ENCODE measurements at places on chromosomes 2 and 18.
A peak's percentile ranks its signal among the peaks of the same experiment; 100 is the strongest.

DNA sequence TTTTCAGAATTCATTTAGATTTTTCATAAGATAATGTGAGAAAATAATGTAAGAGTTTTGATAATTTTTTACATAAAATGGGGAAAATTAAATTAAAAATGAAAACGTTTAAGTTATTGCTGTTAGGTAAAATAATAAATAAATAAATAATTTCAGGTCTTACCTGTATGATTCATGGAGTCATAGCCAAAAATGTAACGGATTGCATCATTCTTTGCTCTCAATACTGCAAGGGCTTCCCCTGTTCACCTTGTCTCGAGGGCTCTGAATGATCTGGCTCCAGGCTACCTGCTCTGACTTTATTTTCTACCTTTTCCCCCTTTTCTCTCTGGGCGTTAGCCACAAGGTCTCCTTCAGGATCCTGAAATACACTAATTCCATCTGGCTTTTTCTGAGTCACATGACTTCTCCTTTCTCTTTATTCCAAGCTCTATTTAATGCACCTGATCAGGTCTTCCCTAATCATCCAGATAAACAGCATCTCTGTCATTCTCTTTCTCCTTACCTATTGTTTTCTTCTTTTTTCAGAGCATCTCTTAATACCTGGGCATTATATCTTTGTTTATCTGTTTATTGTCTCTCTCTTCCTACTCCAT, 30.0 kb upstream of the CFAP36 start:
- no peaks in the 10 kb centered on the region for H3K27me3 ChIP-seq
- H3K36me3 ChIP-seq, result no peaks in the 10 kb centered on the region
- H3K4me1 ChIP-seq, result no peaks in the 10 kb centered on the region
- DNase-seq, result no peak
- H3K4me3 ChIP-seq, result no peak overlapping the region
- H3K27ac ChIP-seq, result no peak overlapping the region

DNA sequence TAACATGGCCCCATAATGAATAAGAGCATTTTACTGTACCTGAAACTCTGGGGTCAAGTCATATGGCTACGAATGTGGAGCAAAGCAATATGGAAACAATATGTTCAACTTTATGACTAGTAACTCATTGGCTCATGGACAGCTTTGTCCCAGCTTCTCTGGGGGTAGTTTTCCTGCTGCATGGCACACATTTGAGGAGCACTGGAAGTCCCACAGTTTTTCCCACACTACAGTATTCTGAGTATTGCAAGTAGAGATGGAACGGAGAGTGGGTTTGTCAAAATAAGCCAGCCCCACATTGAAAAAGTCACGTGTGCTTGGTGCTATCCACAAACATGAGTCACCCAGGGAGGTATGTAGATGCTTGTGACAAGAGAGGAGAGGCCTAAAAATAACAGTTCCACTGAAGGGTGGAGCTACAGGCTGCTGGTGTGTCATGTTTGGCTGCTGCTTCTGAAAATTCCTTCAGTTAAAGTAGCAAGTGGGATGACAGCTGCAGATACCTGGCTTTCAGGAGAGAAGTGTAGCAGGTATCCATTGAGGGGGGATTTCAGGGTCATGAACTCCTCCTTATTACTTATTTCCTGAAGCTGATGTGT, 48.2 kb upstream of the CTAGE1 start:
- H3K36me3 ChIP-seq, result no peaks in the 10 kb centered on the region
- DNase-seq, result no peak
- H3K27me3 ChIP-seq, result no peaks in the 10 kb centered on the region
- H3K4me3 ChIP-seq, result no peak overlapping the region
- no peak overlapping the region for H3K27ac ChIP-seq

DNA sequence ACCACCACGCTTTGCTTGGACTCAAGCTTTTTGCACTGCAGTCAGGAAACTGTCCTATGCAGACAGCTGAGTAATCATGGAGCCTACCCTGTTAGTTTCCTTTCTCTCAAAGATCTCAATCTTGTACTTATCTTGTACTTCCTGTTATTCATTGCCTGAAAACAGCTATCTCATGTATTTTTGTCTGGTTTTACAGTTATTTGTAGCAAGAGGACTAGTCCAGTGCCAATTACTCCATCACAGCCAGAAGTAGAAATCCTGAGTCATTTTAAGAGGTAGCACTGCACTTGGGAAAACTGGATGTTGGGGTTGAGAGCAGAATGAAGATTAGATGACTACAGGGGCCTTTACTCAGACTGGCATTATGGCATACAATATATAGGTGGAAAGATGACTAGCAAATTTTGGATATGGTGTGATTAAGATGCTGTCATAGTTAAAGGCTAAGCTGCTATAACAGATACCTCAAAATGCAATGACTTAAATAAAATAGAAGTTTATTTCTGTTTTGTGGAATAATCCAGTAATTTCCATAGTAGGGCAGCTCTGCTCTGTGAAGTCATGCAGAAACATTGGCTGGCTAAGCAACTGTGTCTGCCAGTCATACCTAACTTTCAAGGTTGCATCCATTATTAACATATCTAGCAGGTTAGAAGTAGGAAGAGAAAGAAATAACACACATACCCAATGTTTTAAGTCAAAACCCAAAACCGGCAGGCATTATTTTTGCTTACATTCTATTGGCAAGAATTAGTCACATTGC, 21.1 kb upstream of the CHMP3 start:
- H3K4me3 ChIP-seq, result no peak overlapping the region
- H3K27me3 ChIP-seq, result no peaks in the 10 kb centered on the region
- peak overlapping the region; percentile 42 for H3K27ac ChIP-seq
- H3K4me1 ChIP-seq, result no peaks in the 10 kb centered on the region

DNA sequence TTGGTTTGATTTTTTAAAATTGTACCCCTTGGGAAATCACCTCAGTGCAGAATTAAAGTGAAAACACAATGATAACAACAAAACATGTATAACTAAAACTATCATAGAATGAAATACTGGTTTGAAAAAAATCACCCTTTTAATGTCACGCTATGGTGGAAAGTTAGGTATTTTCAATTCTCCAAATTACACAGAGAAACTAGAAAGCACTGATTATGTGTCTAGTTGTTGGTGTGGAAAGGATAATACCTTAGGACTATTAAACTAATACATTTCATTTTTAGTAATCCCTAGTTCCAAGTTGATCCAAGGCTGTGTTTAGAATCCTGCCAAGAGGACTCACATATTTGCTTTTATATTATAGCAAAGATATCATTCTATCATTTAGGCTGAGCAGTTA, 71.2 kb downstream of the NUP35 start:
- H3K27ac ChIP-seq, result no peak overlapping the region
- no peak overlapping the region for H3K4me3 ChIP-seq
- no peaks in the 10 kb centered on the region for H3K36me3 ChIP-seq
- DNase-seq, result no peak

GRCh38 chr2:111236025-111236424, 115.3 kb downstream of the BCL2L11 start:
- DNase-seq, result no peak
- H3K27ac ChIP-seq, result peak overlapping the region; percentile 80
- H3K27me3 ChIP-seq, result no peaks in the 10 kb centered on the region
- H3K36me3 ChIP-seq, result no peaks in the 10 kb centered on the region
- peaks cover 7% of the 10 kb centered on the region for H3K4me1 ChIP-seq
- no peak overlapping the region for H3K4me3 ChIP-seq

DNA sequence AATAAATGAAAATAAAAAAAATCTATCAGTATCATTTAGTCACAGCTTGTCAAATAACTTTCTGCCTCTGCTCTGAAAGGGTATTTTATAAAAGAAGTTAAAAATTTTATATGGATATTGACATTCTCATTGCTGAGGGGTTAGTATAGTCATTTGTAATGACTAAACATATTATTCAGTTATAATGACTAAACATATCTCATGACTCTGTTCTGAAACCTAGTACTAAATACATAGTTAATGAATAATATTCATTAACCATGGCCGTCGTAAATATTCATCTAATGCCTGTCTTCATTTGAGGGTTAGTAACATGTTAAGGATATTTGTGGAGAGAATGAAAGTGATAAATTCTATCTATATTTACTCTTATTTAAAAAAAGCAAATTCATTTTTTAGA, 69.1 kb upstream of the MAP4K3 start:
- no peak overlapping the region for H3K4me3 ChIP-seq
- H3K4me1 ChIP-seq, result peaks cover 3% of the 10 kb centered on the region
- no peaks in the 10 kb centered on the region for H3K36me3 ChIP-seq
- DNase-seq, result no peak

GRCh38 chr2:136362676-136363390, 244.9 kb upstream of the CXCR4 start:
- no peaks in the 10 kb centered on the region for H3K36me3 ChIP-seq
- H3K4me3 ChIP-seq, result no peak overlapping the region
- H3K27me3 ChIP-seq, result no peaks in the 10 kb centered on the region
- DNase-seq, result no peak

DNA sequence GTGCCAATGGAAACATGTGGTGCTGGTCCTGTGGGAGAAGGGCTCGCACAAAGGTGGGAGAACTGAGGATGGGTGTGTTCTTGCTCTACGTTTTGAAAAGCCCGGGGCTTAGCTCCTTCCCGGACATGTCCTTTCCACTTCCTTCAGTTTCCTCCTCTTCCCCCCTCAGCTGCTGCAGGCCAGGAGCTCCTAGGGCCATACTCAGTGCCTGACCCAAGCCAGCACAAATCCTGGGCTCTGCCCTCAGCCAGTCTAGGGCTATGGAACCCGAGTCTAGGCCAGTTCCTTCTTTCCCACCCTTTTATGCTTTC, 1.4 kb upstream of the SIX2 start:
- H3K36me3 ChIP-seq, result no peaks in the 10 kb centered on the region
- H3K27me3 ChIP-seq, result peaks cover 25% of the 10 kb centered on the region
- peaks cover 54% of the 10 kb centered on the region for H3K4me1 ChIP-seq
- peak overlapping the region; percentile 51 for H3K4me3 ChIP-seq

DNA sequence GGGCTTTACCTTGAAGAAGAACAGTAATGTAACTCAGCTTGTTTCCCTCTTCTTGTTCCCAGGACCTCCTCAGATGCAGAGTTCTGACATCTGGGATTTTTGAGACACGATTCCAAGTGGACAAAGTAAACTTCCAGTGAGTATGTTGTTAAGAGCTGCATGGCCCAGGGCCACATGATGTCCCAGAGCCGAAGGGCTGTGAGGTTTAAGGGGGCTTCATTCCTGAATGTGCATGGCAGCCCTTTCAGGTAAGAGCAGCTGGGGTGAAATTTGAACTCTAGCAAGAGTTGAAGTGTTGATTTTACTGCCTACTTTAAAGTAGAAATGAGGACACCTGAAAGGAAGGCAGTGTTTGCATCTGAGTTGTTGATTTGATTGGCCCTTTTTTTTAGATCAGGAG, 13.3 kb downstream of the CHMP1B start:
- H3K36me3 ChIP-seq, result no peaks in the 10 kb centered on the region
- H3K4me3 ChIP-seq, result no peak overlapping the region
- DNase-seq, result no peak

DNA sequence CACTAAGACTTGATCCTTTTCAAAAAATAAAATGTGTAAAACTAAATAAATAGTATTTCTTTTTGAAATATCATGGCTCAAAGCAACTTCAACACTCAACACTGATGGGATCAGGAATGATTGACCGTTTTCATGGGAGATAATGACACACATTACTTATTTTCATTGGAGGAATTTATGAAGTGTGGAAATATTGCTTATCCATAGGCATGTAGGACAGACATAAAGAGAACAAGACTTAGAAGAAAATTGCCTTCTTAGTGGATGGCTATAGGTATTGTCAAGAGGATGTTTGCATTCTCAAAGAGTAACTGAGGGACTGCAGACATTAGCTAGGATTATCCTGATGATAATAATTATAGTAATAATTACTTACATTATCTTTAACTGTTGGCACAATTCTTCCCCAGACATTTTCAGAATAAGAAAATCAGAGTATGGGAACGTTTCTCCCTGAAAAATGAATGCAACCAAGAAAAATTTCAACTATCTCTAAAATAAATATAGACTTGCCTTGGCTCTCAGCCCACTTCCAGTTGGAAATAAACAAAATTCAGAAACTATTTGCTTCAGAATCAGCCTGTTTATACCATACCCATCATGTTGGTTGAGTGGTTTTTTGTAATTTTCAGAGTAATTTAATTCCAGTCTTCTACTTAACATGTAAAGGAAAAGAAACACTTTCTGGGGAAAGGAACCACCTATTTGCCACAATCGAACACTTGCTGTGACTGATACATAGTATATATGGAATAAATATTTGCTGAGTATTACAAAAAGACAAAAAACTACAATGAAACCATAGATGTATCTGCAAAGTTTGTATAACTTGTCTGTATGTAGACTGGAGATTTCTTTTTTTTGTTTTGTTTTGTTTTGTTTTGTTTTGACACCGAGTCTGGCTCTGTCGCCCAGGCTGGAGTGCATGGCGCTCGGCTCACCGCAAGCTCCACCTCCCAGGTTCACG, 165.7 kb downstream of the TMX3 start:
- no peak overlapping the region for H3K4me3 ChIP-seq
- no peak overlapping the region for H3K27ac ChIP-seq
- H3K27me3 ChIP-seq, result no peaks in the 10 kb centered on the region
- no peak for DNase-seq
- H3K36me3 ChIP-seq, result no peaks in the 10 kb centered on the region
- H3K4me1 ChIP-seq, result no peaks in the 10 kb centered on the region

GRCh38 chr2:235651643-235652042, 157.8 kb downstream of the AGAP1 start:
- DNase-seq, result no peak
- H3K4me3 ChIP-seq, result no peak overlapping the region
- H3K4me1 ChIP-seq, result no peaks in the 10 kb centered on the region
- no peaks in the 10 kb centered on the region for H3K27me3 ChIP-seq

- no peak for DNase-seq
- peaks cover 11% of the 10 kb centered on the region for H3K4me1 ChIP-seq
- H3K27me3 ChIP-seq, result no peaks in the 10 kb centered on the region
- peak overlapping the region; percentile 74 for H3K4me3 ChIP-seq
Observed at GRCh38 chr2:183125659-183126341, 1.6 kb downstream of the NUP35 start.

DNA sequence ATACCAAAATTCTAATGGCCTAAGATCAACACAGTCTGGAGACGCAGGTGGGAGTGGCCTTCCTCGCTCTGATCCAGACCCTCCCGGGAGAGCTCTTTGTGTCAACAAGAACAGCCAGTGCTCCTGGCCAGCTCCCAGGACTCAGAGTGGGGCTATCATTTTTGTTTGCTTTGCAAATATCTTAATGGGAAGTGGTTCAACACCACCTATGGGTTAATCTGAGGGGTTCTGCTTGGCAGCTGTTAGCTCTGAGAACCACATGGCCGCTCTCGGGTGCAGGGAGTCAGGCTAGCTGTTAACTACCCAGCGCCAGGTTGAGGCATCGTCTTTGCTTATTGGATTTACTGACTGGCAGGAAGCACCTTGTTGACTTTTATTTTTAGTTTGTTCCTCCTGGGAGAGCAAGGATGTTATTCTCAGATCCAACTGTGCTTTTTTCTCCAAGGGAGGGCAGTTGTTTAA, 184.8 kb upstream of the SP5 start:
- DNase-seq, result no peak
- H3K27ac ChIP-seq, result peak overlapping the region; percentile 60
- peaks cover 28% of the 10 kb centered on the region for H3K4me1 ChIP-seq
- H3K27me3 ChIP-seq, result no peaks in the 10 kb centered on the region

DNA sequence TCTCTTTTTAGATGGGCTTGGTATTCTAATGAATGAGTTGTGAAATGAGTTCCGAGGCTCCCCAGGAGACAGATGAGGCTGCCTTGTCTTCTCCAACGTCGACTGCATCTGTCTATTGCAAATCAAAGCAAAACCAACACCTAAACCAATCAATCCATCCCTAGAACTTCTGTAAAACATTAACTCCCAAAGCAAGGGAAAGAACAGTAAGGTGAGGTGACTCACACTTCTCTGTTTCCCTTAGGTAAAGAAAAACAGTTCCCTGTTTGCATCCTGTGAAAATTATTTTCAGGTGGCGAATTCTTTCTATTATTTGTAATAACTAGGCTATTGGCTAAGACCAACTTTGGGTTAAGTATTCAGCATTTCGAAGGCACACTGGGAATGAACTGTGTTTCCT, 249.4 kb downstream of the EPHA4 start:
- DNase-seq, result no peak
- no peaks in the 10 kb centered on the region for H3K4me1 ChIP-seq
- H3K36me3 ChIP-seq, result no peaks in the 10 kb centered on the region

All from esophagus squamous epithelium (tissue), 5 donors.